GDM1 (cell line): ENCODE measurements at places on chromosomes 7 and 10.
A peak's percentile ranks its signal among the peaks of the same experiment; 100 is the strongest.

- no peak for DNase-seq
Measured at GRCh38 chr10:70448236-70448635, 6.8 kb upstream of the NODAL start.

DNA sequence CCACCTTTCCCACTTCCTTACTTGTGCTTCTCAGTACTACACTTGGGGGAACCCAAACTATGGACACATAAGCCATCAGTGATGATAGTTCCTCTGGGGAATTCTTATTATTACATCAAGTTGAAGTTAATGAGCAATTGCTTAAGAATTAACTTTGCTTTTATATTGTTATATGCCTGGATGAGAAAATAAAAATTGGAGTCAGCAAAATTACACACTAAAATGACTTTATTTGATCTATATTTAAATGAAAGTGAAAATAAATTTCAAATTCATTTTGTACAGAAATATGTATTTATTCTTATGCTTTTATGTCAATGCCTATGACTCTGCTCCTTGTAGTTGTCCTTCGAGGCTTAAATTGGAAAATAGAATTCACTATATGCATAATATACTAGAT is 149.4 kb upstream of the KCND2 start:
- no peak for DNase-seq

- no peak for DNase-seq
Measured at GRCh38 chr7:31340603-31341002, at the start of gene NEUROD6. Gene NEUROD6 (minus strand): TSS chr7:31340726. CDS start chr7:31339268, 1,458 bp downstream.

GRCh38 chr10:132390170-132390920 is 6.7 kb upstream of the PWWP2B start:
- DNase-seq, result no peak

GRCh38 chr7:135251496-135252391 is 18.1 kb downstream of the STRA8 start:
- peak; percentile 20 for DNase-seq

- no peak for DNase-seq
Measured at GRCh38 chr10:88152728-88153133, 289.3 kb downstream of the PTEN start.

GRCh38 chr10:10014846-10015245 is 1002.8 kb upstream of the CELF2 start:
- DNase-seq, result no peak

GRCh38 chr7:127504715-127505114 is 80.7 kb downstream of the GCC1 start:
- no peak for DNase-seq

DNA sequence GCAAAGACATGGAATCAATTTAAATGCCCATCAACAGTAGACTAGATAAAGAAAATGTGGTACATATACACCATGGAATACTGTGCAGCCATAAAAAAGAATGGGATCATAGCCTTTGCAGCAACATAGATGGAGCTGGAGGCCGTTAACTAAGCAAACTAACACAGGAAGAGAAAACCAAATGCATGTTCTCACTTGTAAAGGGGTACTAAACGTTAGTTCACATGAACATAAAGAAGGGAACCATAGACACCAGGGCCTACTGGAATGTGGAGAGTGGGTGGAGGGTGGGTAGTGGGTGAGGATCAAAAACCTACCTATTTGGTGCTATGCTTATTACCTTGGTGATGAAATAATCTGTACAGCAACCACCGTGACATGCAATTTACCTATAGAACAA is 78.4 kb upstream of the GSDME start:
- DNase-seq, result no peak

DNA sequence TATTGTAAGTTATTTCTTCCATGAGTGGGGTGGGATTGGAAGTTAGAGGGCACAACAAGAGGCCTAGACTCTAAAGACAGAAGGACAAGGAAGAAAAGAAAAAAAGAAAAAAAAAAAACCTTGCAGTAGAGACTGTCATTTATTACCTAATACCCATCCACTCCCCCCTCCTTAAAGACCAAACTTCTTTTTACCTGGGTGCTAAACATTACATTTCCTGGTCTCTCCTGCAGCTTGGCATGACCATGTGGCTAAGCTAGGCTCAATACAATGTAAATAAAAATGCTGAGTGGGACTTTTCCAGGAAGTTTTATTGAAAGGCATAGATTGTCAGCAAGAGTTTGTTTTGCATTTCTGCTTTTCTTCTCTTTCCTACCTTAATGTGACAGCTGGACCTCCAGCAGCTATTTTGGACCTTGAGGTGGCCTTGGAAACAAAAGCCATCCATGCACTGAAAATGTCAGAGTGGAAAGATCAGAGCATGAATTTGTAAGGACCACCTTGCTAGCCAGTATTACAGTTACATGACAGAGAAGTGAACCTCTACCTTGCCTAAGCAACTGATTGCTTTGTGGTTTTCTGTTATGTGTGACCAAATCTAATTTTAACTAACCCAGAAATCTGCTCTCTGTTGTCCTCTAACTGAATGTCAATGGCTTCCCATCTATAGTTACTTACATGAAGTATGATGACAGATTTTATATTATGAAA is 81.3 kb upstream of the SFMBT2 start:
- DNase-seq, result no peak

DNA sequence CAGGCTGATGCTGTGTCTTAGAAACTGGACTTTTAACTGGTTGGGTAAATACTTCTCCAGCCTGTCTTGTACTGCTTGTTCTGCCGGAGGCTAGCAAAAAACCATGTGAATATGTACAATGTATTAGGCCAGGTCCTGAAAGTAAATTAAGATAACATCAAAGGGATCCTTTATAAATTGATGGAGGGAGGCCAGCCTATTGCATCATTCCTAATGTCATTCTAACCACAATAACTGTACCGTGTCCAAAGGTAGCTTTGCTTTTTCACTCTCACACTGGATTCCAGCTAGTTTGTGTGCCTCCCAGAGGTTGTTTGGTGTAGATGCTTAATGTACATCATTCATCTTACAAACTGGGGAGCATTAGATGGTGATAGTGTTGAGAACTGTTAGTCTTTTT is 91.2 kb upstream of the SEM1 start:
- DNase-seq, result no peak

GRCh38 chr10:20094226-20094976 is 278.2 kb downstream of the PLXDC2 start:
- DNase-seq, result no peak

GRCh38 chr7:134444961-134445315 is 14.0 kb downstream of the AKR1B1 start:
- DNase-seq, result no peak

GRCh38 chr10:79905322-79906314 is 43.3 kb downstream of the SFTPD start:
- DNase-seq, result no peak

GRCh38 chr10:88154596-88155250 is 291.3 kb downstream of the PTEN start:
- no peak for DNase-seq

DNA sequence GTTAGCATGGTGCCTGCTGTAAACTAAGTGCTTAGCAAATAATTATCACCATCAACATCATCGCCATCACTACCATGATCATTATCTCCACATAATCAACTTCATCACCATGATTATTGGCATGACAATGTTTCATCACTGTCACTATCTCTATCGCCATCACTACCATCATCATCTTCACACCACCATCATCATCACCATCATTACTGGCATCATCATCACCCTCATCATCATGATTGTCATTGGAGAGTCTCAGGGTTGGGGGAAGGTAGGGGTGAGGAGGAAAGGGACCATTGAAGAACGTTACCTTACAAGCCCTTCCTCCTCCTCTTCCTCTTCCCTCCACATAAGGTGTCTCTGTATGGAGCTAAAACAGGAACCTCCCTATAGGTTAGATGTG is 54.9 kb upstream of the GPR26 start:
- no peak for DNase-seq

- peak; percentile 58 for DNase-seq
Measured at GRCh38 chr10:29917311-29917710, 142.1 kb downstream of the JCAD start.

DNA sequence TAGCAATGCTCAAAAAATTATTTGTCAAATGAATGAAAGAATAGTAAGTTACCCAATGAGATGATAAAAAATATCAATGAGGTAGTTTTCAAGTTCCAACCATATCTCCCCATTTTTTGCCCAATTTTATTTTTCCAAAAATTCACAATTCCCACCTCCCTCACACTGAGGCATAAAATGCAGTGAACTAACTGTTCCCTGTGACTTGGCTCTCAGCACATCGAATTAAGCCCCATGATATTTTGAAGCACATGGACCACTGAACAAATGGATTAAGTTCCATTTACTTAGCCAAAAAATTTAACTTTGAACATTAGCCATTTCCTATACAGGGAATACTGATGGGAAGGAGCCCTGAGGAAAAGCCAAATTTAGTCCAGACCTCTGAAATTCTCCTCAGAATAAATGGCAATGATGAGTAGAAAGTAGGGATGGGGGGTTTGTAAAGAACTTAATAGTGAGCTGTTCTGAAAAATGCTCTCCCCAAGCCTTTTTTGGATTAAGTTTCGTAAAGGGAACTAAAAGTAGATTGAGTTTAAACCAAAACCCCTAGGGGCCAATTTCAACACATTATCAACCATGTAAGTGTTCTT is 166.3 kb upstream of the GRM3 start:
- no peak for DNase-seq

DNA sequence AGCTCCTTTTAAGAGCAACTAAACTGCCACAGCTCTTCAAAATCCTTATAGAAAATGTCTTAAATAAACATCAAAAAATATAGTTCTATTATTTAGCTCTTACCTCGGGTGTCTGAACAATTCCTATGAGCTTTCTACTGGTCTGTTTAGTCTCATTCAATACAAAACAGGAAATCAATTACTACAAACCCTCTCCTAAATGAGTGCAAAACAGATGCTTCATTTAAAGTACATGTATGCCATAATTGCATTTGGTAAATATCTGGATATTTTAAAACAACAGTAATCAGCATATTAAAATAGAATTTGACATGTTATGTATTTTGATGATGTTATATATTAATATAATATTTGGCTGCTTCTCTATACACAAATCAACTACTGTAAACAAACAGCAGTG is 38.5 kb upstream of the MTPN start:
- DNase-seq, result no peak

DNA sequence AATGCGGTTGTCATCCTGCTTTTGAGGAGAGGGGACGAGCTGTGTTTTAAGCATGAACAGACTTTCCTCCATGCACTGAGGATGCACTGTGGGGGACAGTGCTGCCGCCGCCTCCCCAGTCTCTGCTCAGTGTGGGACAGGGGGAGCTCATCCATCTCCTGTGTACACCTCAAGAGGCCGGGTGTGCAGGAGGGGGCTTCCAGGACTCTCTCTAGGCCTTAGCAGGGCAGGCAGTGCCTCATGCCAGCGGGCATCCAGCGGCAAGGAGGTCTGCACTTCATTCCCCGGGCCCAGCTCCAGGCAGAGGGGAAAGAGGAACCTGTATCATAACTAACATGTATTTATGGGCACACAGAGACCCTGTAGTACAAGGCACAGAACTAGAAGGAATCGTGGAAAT is 89.7 kb downstream of the DIP2C start:
- DNase-seq, result no peak

GRCh38 chr7:47474937-47475879 is 106.7 kb downstream of the TNS3 start:
- peak; percentile 75 for DNase-seq

- no peak for DNase-seq
Measured at GRCh38 chr7:671415-672042, 55.0 kb upstream of the DNAAF5 start.

- no peak for DNase-seq
Measured at GRCh38 chr7:68805159-68805558, 793.1 kb upstream of the AUTS2 start.

GRCh38 chr10:129500617-129501339 is 33.7 kb downstream of the MGMT start:
- DNase-seq, result no peak

DNA sequence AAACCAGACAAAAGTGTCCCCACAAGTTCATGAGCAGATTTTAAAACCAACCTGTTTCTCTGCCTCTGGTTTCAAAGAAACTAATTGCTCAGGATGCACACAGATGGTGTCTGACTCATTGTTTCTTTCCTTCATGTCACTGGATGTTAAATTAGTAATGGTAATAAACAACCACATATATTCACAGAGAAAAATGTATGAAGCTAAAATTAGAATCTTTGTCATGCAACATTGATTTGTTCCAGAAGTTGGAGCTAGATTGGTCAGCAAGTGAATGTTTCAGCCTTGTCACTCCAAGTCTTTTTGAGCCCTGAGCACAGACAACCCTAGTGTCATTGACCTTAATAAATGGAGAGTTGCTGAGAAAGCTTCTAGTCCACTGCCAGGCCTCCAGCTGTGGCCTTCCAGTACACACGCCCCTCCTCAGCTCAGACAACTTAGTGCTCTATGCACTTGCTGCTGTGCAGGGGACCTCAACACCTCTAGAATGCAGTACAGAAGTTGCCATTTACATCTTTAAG is 175.9 kb downstream of the CCDC71L start:
- no peak for DNase-seq

DNA sequence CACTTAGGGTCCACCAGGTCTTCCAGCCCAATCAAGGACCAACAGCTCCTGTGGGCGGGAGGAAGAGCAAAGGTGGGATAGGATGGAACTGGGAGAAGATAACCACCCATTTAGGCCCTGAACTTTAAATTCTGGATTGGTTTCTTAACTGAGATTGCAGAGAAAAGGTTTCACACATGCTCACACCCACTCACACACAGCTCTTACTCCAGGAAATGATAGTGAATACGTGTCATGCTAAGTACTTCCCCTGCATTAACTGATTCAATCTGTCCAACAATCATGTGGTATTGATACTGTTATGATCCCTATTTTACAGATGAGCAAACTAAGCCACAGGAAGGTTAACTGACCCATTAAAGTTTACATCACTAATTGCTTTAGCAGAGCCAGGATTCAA is 4.6 kb upstream of the CYP3A4 start:
- DNase-seq, result no peak

- no peak for DNase-seq
Measured at GRCh38 chr7:128167042-128167701, 73.9 kb upstream of the LEP start.

GRCh38 chr10:54396031-54396430 is 405.0 kb downstream of the PCDH15 start:
- no peak for DNase-seq
